ENCODE measurements at places on chromosomes 12 and 14. TPM values are rescaled to one million over a fixed set of nuclear protein-coding genes. Genes with fewer than 3 reads are reported as not detected.

- DNase-seq: peak; percentile 62
These were observed 53.8 kb downstream of the GXYLT1 start for GRCh38 chr12:42090899-42091298.

The KERA gene
- not detected for total RNA-seq

GRCh38 chr14:95495538-95496025 lies 20.9 kb downstream of the SYNE3 start:
- DNase-seq: no peak

GRCh38 chr12:92144631-92145480 lies 790 bp downstream of the BTG1 start:
- DNase-seq: peak; percentile 74

GRCh38 chr14:99195602-99196309 lies 76.2 kb downstream of the BCL11B start:
- DNase-seq: no peak

The LRTM2 gene
- total RNA-seq: not detected

All from fibroblast of lung (primary cell).